Astrocyte of the spinal cord (primary cell): ENCODE measurements at places on chromosomes 16 and 17.

GRCh38 chr16:29644973-29645693 is 17.9 kb upstream of the SPN start:
- DNase-seq, result no peak

DNA sequence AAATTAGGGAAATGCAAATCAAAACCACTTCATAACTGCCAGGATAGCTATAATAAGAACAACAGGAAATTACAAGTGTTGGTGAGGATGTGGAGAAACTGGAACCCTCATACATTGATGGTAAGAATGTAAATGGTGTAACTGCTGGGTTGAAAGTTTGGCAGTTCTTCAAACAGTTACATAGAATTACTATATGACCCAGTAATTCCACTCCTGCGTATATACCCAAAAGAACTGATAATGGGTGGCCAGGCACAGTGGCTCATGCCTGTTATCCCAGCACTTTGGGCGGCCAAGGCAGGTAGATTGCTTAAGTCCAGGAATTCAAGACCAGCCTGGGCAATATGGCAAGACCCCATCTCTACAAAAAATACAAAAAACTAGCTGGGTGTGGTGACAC is 4.5 kb upstream of the CMTM4 start:
- no peak for DNase-seq

DNA sequence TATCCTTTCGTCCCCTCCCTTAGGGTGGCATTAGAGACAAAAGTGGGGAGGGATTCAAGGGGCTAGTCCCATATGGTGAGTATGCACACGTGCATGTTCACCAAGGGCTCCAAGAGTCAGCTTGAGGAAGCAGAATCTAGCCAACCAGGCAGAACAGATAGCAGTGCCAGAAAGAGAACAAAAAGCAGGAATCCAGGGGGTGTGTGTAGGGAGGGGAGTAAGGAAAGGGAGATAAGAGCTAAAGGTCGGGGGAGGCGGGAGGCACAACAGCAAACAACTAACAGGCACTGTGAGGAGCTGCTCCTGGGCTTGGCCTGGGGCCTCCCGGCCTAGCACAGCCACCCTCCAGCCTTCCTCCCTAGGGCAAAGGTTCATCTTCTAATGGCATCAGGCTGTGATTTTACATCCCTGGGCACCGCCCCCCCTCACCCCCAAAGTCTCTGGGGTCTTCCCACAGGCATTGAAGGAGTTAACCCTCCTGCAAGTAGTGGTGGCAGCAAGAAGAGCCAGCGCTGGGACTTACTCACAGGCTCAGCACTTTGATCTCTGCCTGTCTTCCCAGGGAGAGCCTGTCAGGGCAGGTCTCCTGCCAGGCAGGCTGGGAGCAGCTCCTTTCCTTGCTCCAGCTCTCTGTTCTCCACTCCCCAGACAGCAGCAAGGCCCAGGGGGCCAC is 12.4 kb upstream of the SUPT4H1 start:
- DNase-seq, result no peak

- peak; percentile 59 for DNase-seq
These were observed 79.4 kb upstream of the KSR1 start for GRCh38 chr17:27376637-27377547.

DNA sequence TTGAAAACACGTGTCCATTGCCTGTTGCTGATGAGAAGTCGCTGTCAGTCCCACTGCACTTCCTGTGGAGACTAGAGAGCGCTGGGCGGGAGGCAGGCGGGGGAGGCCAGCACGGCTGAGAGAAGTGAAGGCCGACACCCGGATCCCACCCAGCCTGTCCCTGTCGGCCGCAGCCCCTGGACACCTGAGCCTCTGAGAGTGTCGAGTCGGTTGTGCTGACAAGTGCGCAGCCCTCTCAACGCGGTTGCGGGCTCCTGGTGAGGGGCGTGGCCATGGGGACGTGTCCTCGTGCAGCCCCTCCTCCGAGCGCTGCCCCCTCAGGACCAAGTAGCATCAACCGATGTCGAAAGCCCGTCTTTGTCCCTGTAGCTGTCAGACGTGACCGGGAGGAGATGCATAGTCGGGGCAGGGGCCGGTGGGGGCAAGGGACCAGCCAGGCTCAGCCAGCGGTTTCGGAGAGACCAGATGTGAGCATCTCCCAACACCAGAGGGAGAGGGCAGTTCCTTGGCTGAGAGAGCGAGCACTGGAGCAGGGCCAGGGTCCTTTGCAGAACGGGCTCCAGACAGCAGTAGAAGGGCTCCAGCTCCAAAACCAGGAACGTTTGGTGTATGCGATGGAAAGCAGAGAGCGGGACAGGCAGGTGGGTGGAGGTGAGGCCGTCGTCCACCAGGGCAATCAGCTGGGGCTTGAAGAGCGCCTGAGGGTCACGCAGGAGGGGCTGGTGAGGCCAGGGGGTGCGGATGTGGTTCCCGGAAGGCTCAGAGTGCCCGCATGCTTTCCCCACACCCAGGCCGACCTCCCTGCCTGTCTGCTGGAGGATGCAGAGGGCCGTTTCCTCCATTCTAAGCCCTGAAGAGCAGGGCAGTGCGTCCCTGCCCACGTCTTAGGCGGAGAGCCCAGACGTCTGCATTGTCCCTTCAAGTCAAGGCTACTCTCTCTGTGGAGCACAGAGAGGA is 43.3 kb upstream of the CHMP6 start:
- DNase-seq, result no peak

DNA sequence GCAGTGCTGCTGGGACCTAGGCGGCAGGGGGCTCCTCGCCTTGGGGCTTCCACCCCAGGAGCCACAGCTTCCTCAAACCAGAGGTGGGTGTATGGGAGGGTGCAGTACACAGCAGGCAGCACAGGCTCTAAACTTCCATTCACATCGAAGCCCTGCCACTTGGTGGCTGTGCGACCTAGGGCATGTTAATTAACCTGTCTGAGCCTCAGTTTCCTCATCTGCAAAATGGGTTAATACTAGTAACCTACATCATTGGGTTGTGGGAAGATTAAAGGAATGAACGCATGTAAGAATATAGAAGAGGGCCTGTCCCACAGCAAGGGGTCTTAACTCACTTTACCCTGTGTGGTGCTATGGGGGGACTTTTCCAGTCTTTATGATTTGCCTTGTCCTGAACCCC is 26.8 kb upstream of the LHX1 start:
- DNase-seq, result no peak
